ENCODE measurements at places on chromosomes 2 and 18.
A peak's percentile ranks its signal among the peaks of the same experiment; 100 is the strongest.

DNA sequence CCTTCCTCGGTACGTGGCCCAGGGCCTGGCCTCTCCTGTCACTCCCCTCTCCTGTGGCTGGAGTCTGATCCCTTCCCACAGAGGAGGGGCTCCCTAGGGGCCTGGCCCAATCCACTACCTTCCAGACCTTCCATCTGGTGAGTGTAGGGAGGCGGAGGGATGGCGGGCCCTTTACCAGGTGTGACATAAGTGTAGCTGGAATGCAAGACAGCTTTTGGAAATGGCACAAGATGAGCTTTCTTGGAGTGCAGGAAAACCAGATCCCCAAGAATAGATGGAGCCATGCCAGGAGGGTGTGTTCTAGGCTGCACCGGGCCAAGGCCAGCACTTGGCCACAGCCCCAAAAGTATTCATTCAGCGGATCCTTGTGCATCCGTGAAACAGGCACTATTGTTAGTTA, 30.1 kb downstream of the IGFBP5 start:
- DNase-seq = no peak

- no peak for DNase-seq
These were observed 96.8 kb upstream of the TRIB2 start for GRCh38 chr2:12619975-12620374.

DNA sequence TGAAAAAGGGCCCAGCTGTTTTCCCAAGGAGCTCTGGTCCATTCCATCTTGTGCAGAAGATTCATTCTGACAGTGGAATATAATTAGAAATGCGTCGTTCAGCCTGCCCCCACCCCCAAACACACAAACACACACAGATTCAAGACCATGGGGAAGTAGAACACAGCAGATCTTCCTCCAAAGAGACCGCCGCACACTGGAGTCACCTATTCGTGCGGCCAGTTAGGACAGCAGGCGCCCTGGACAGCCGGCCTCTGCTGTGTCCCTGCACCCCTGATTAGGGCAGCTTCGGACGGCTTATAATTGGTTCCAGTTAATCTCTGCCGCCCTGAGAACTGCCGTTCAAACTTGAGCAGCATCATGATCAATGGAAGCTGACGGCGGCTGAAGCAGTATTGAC, 116.0 kb downstream of the GBX2 start:
- DNase-seq = no peak

DNA sequence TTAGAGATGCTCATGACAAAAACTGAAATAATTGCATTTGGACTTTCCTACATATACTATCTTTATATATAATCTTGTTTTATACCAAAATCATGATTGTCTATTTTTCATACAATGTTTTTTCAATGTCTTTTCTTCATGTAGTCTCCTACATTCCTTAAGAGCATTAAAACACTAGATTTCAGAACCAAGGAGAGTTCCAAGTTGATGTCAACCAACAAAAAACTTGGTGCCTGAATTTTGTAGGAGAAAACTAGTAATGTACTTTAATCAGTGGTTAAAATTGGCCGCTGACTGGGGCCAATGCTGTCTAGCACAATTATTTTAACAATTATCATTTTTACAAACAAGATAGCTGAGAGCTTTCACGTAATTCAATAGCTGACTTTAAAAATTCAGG, 678.8 kb downstream of the DCC start:
- DNase-seq = no peak

DNA sequence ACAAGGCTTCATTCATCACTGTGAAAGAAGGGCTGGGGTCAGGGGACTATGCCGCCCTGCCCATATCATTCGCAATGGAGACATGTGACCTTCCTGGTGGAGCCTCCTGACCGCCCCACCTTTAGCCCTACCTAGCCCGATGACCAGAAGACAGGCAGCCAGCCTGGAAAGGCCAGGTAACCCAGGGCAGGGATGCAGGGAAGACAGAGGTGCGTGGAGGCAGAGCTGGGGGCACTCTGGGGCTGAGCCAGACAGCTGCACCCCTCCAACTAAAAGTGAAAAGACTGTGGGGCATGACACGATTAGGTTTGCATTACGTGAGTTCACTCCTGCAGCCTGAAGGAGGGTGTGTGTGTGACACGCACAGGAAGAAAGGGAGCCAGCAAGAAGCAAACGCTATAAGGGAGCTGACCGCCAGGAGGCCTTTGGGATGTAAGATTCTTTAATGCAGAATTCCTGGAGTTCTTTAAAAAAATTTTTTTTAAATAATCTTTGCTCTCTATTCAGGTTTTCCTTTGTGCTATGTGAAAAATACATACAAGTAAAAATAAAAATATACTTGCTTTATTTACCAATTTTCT, 3.7 kb upstream of the HES6 start:
- no peak for DNase-seq

- DNase-seq = no peak
These were observed 456.6 kb upstream of the UBE2E3 start for GRCh38 chr2:180523621-180524340.

- DNase-seq = no peak
These were observed 165.3 kb upstream of the TFPI start for GRCh38 chr2:187719510-187719909.

DNA sequence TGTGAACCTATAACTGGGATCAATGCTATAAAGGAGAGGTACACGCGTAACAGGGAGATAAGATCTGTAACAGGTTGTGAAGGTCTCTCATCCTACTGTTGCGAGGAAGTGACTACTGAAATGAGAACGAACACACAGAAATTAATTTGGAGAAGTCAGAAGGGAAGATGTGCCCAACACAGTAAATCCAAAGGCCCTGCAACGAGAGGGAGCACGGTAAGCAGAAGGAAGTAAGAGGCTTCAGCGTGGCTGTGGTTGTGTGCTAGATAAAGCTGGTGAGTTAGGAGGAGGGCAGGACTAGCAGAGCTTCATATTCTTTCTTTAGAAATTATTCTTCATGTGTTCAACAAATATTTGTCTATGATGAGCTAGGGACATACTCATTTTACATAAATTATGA, 2.5 kb upstream of the ATG16L1 start:
- DNase-seq = no peak

DNA sequence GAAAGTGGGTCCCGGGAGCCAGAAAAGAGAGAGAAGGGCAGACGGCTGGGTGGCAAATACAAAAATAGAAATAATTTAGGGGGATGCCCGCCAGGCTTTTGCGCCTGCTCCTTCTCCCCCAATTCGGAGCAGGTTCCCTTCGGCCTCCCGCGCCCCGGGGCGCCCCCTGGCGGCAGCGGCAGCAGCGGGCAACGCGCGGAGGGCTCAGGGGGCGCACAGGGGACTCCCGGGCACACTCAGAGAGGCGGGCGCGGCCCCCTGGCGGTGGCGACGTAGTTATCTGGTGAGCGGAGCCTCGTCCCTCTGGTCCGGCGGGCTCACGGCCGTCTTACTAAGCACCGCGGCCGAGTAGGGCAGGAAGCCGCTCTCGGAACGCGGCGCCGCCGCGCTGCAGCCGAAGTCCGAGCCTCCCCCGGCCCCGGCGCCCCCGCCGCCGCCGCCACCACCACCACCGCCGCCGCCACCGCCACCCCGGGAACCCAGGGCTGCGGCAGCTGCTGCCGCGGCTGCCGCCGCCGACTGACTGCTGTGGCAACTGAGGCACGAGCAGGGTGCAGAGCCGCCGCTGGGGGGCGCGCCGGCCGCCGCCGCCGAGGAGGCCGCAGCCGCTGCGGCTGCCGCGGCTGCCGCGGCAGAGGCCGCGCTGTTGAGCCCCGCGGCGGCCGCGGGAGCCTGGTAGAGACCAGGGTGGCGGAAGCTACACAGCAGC, 3.8 kb downstream of the EVX2 start:
- DNase-seq = peak; percentile 70

- DNase-seq = no peak
These were observed 143.1 kb upstream of the ZNF236 start for GRCh38 chr18:76679259-76679658.

DNA sequence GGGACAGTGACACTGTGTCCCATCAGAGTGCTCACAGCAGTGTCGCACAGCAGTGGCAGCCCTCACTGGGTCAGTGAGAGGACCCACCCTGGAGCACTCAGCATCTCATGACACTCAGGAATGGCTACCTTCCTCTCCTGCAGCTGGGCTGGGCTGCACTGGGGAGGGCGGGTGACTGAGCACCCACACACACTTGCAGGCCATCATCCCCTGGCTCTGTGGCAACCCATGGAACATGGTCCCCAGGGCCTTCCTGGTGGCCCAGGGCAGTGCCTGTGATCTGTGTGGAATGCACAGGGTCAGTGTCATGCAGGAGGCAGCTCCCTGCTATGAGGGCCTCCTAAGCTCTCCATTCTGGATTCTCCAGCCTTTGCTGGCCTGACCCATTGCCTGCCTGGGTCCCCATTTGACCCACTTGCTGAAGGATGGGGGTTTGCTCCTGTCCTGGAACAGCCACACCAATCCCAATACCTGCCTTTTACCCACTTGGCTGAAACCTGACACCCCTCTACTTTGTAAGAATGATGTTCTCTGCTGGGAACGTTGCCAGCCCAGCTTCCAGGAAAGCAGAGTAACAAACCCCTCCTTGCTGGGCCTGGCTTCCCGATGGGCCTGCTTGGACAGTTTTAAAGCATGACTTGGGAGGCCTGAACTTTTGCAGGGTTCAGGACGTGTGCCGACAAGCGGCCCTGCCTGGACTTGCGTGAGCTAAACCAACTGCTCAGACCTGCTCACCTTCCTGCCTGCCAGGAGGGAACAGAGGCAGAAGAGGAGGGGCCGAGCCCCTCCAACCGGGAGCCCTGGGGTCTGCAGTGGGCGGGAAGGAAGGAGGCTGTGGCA, 13.7 kb downstream of the HS6ST1 start:
- DNase-seq = no peak

DNA sequence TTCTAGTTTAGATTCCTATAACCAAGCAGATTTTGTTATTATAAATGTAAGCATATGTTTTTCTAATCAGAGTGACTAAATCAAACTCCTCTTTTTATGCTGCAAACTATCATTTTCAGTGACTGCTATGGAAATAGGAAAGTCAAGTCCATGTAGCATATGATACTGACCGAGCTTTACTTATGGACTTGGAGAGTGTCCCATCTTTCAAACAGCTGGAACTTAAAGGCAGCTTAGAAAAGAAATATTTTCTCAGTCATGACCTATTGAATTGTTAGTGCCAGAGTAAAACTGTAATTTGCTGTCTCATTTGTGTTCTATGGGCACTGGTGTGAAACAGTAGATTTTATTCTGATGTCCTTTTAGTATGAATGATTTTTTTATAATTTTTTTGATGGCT, 76.7 kb downstream of the PHLPP1 start:
- DNase-seq = no peak

DNA sequence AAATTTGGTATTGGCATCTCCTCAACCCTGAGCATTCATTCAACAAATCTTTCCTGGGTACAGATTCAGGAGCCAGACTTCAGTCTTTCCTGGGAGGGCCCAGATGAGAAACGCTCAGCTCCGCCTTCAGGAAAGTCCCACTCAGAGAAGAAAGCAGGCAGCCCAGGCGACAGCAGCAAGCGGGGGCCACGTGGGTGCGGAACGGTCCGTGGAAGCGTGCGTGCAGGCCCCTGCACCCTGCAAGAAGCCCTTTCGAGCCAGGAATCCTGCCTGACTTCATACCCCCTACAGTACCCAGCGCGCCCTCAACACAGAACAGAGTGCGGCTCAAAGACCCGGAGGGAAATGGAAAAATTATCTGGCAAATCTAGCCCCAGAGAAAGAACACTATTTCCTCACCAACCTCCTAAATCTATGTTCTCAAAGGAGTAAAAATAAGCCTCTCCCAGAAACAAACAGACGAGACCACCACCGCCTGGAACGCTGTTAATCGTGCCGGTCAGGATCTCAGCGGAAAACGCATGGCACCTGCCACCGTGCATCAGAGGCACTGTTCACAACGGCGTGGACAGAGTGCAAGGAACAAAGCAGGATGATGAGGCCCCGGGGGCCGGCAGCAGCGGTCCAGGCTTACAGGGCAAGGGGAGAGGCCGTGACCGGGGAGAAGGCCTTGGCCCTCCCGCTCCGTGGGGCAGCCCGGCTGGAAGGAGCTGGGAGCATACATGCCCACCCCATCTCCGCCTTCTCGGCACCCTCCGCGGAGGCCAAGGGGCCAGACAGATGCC, 318.3 kb downstream of the EIPR1 start:
- DNase-seq = no peak

- DNase-seq = no peak
These were observed 17.1 kb downstream of the VSNL1 start for GRCh38 chr2:17557596-17557995.

DNA sequence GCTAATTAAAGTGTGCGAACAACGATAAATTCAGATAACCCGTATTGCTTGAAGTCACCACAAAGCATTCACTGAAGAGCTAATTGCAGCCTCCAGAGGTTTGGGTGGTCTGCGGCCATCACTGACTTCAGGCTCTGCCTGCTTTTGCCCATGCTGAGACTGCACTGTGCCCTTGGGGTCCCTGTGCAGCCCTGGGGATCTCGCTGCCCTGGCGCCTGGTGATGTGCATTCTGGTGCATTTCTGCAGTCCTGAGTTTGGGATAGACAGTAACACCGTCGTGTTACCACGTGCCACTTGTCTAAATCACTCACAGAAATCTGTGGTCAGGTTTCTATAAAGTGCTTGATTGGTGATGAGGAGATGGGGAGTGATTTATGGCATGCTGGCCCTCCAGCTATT, 27.6 kb downstream of the LDLRAD4 start:
- no peak for DNase-seq

DNA sequence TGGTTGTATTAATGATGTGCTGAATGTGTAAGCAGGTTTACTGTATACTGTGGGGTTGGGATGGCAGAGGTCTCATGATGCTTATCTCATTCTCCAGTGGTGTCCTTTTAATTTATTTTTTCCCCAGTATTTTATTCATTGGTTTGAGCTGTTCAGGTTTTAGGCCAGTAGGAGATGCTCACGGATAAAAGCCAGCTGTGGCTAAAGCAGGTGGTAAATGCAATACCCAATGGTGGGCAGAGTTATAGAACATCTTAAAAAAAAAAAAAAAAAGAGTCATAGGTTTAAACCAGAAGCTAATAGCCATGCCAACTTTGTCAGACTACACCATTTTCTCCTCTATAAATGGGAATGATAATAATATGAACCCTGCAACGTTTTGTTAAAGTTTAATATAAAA, 57.8 kb upstream of the NEUROD1 start:
- no peak for DNase-seq

DNA sequence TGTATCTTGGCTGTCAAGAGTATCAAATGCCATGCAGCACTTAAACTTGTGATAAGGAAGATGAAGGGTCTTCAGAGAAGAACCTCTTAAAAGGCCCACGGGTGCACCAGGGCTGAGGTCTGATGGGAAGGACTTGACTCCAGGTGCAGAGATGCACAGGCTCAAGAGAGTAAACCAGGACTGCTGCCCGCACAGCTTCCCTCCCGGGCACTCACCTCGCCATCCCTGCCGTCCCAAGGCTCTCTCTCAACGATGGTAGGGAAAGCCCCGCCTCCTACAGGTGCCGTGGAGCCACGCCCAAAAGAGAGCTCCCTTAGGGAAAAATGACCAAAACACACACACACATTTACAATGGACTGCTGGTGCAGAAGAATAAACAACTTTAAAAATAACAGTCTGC, 27.9 kb downstream of the PDIA6 start:
- DNase-seq = no peak
